ENCODE measurements at places on chromosomes 7 and 10.

DNA sequence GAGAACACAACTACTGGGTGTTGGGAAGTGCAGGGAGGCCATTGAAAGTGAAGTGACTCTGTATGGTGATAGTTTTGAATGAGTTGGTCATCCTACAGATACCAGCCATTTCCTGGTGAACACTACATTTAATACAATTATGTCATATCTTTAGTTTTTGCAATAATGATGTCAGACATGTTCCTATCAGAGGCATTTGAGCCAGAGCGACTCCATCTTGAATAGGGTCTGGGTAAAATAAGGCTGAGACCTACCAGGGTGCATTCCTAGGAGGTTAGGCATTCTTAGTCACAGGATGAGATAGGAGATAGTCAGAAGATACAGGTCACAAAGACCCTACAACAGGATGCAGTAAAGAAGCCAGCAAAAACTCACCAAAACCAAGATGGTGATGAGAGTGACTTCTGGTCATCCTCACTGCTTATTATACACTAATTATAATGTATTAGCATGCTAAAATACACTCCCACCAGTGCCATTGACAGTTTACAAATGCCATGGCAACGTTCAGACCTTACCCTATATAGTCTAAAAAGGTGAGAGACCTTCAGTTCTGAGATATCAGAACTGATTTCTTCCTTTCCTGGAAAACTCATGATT lies 28.2 kb downstream of the ADK start:
- no peak for DNase-seq

DNA sequence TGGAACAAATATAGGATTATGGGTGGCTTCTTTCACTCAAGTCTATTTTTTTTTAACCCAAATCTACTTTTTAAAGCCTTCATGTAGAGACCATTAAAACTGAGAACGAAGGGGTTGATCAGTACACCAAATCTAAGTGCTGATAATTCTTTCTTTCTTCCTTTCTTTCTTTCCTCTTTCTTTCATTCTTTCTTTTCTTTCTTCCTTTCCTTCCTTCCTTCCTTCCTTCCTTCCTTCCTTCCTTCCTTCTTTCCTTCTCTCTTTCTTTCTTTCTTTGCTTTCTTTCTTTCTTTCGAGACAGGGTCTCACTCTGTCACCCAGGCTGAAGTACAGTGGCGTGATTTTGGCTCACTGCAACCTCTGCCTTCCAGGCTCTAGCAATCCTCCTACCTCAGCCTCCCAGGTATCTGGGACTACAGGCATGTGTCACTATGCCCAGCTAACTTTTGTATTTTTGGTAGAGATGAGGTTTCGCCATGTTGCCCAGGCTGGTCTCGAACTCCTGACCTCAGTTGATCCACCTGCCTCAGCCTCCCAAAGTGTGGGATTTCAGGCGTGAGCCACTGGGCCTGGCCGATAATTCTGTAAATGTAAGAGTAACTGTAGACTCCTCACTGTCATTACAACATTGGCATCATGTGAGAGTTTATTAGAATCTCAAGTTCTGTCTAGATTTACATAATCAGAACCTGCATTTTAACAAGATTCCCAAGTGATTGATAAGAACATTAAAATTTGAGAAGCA lies 236.4 kb downstream of the TFEC start:
- no peak for DNase-seq

GRCh38 chr7:98571006-98571405 lies 46.1 kb upstream of the NPTX2 start:
- no peak for DNase-seq

GRCh38 chr7:130084037-130084875 lies 13.9 kb downstream of the KLHDC10 start:
- peak; percentile 29 for DNase-seq

DNA sequence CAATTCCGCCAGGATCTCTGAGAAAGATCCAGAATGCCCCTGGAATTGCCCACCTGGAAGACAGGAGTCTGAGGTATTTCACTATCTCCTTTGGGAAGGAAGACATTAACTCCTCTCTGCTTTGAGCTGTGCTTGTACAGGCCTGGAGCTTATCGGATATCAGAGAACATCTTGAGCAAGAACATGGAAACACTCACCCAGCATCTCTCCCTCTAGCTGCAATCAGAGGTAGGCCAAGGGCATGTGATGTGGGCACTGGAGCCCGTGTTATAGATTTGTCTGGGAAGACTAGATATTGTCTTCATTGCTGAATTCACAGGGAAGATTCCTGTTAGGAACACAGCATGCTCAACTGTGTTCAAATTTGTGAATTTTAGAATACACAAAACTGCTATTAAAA lies 233.9 kb downstream of the PHF14 start:
- no peak for DNase-seq

GRCh38 chr7:124077546-124077945 lies 44.7 kb upstream of the TMEM229A start:
- DNase-seq, result no peak

GRCh38 chr7:711093-711921 lies 15.2 kb upstream of the DNAAF5 start:
- DNase-seq, result peak; percentile 18

DNA sequence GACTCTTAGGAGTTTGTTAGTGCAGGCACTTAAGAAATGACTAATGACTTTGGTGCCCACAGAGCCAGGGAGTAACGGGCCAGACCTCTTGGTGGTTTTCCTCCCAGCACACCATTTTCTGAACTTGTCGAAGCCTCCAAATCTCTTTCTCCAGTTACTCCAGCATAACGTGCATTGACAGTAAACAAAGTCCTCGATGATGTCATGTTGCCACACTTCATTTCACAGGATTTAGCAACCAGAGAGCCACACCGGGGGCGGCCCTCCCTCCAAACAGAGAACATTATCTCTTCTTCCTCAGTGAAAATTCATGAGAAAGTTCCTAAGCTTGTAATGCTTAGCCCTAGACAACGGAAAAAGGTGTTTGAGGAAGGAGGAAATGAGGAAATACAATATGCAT lies 4.0 kb upstream of the SVOPL start:
- DNase-seq, result no peak

DNA sequence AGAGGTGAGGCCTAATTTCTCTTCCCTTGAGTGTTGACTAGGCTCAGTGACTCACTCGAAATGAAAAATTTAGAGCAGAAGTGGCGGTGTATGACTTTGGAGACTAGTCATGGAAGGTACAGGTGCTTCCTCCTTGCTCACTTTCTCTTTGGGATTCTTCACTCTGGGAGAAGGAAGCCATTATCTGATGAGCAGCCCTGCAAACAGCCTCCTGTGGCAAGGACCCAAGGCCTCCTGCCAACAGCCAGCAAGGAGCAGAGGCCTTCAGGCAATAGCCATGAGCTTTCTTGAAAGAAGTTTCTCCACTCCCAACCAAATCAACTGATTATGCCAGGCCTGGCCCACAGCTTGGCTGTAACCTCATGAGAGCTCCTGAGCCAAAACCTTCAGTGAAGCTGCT lies 369.6 kb upstream of the VWC2 start:
- DNase-seq, result no peak

- DNase-seq, result peak; percentile 65
Measured at GRCh38 chr10:93542358-93542791, 24.1 kb upstream of the FFAR4 start.

Measured in cardiac fibroblast (primary cell).